ENCODE measurements at places on chromosomes 4 and X.

DNA sequence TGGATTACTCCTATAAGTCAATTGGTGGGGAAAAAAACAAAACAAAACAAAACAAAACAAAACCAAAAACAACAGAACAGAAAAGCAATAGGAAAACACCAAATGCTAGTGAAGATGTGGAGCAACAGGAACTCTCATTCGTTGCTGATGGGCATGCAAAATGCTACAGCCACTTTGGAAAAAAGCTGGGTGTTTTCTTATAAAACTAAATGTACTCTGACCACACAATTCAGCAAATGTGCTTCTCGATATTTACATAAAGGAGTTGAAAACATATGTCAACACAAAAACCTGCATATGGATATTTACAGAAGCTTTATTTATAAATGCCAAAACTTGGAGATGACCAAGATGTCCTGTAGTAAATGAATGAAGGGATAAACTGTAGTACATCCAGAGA, 703.6 kb upstream of the FAM241A start:
- DNase-seq, result no peak

GRCh38 chr4:6271701-6272465, 2.2 kb downstream of the WFS1 start:
- DNase-seq, result no peak

GRCh38 chrX:128927363-128927762, 595.9 kb downstream of the SMARCA1 start:
- no peak for DNase-seq

DNA sequence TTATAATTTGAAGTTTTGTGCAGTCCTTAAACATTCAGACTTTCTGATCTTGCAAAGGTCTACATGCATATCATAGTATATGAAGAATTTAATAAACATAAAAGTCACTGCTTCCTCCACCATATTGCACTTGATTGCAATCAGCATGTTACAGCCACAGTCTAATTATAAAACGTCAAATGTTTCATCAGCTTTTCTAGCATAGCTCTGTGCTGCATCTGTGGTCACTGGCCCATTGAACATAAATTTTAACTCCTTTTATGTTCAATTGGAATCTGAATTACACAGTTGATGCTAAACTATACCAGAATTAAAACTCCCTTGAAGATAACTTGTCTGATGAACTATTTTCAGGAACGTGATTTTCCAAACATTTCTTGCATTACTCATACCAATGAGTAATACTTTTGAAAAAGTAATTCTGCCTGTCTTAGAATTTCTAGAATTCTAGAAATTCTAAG, 329.1 kb downstream of the GALNTL6 start:
- no peak for DNase-seq

GRCh38 chrX:133005042-133005441, 46.6 kb upstream of the HS6ST2 start:
- DNase-seq, result no peak

DNA sequence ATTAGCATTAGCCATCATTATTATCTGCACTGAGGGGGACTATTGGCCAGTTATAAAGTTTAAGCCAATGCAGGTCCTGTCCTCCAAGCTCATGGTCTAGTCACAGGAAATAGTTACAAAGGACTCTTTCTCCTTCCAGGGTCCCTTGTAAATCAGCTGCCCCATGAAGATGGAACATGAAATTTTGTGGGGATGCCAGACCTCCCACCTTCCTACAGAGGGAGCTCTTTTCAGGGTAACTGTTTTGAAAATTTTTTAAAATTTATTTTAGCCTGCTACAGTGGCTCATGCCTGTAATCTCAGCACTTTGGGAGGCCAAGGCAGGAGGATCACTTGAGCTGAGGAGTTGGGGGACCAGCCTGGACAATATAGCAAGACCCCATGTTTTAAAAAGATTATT, 124.4 kb upstream of the SLC34A2 start:
- DNase-seq, result no peak

DNA sequence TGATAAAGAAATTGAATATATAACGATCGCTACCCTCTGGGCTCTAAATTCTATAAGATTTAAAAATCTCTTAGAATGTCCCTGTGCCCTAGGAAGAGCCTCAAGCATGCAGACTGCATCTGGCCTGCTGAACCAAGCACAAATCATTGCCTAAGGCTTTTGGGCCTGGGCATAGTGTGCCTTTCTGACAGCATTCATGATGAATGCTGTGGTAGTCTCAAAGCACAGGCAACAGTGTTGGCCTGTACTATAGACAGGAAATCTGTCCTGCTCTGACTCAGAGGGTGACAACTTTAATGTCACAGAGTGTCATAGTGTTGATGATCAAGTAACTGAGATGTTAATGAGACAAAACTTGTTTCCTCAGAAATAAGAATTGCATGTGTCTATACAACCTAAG, 717.3 kb downstream of the STIM2 start:
- DNase-seq, result no peak

- DNase-seq, result no peak
Measured at GRCh38 chr4:74455361-74456055, 10.6 kb downstream of the AREG start.

DNA sequence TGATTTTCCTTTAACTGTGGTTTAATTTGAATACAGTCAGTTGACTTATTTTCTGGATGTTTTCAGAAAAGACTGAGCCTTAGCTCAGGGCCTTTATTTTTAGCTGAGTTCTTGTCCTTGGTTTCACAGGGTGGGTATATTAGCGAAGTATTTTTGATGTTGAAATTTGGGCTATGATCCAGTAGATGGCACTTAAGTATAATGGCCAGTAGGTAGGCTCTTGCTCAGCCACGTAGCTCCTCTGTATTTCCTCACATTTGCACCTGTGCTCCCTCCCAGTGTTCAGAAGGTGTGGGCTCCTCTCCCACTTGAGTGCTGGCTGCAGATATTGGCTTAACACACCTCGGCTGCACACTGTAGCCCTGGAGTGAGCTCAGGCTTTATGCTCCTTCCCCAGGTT, 549.9 kb upstream of the AMOT start:
- DNase-seq, result no peak

DNA sequence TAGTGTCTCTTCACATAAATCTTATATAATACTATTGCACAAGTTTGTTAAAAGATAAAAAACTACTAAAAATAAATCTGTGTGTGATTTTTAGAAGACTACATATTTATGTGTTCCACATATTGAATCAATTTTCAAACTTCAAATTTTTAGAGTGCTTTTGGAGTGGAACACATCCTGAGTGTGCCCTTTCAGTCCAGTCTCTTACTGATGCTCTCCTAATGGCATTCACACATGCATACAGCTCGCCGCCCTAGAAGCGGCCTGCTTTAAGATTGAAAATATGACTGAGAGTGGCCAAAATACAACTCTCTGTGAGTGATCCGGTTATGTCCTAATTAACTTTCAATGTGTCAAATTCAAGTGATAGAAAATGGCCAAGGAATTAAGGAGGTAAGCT, 628.8 kb downstream of the ANKRD50 start:
- no peak for DNase-seq

GRCh38 chrX:21738210-21738949, 19.5 kb downstream of the SMPX start:
- no peak for DNase-seq

GRCh38 chrX:132594129-132594528, 105.3 kb upstream of the MBNL3 start:
- DNase-seq, result no peak

- DNase-seq, result no peak
Measured at GRCh38 chr4:21077967-21078366, 377.7 kb downstream of the PACRGL start.

- peak; percentile 3 for DNase-seq
Measured at GRCh38 chr4:72767618-72768302, 198.7 kb upstream of the ADAMTS3 start.

- DNase-seq, result no peak
Measured at GRCh38 chrX:78331708-78332107, 4.3 kb upstream of the CYSLTR1 start.

GRCh38 chrX:103248553-103248952, 6.4 kb downstream of the TCEAL8 start:
- peak; percentile 5 for DNase-seq

DNA sequence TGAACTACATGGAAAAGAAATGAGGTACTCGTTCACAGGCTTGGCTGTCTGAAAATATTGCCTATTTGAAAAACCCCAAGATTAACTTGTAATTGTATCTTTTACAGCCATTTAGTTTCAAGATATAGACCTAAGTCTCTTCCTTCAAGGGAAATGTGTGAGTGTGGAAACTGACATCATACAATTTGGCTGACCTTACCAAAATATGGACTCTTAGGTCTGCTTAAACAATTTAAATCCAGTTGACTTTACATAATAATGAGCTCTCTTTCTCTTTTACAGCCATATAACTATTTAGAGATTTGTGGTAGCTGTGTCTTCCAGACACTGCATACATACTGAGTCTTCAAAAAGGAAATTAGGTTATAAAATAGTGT, 186.9 kb downstream of the NR3C2 start:
- DNase-seq, result no peak

DNA sequence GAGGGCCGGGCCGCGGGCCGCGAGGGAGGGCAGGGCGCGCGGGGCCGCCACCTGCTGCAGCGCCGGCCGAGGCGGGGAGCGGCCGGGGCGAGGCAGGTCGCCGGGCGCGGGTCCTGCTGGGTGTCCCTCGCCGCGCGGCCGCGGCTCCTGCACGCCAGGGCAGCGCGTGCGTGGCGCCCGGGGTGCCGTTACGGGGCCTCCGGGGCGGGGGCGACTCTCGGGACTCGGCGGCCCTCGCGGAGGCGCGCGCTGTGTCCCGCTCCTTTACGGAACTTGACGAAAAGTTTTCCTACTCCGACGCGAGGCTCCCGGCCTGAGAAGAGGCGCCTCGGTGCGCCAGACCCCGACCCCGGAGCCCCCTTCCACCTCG, 329 bp downstream of the TBC1D14 start:
- DNase-seq, result no peak

GRCh38 chr4:146639506-146639932, 826 bp downstream of the POU4F2 start:
- no peak for DNase-seq

GRCh38 chrX:40504801-40505605, 75.8 kb upstream of the ATP6AP2 start:
- peak; percentile 6 for DNase-seq

DNA sequence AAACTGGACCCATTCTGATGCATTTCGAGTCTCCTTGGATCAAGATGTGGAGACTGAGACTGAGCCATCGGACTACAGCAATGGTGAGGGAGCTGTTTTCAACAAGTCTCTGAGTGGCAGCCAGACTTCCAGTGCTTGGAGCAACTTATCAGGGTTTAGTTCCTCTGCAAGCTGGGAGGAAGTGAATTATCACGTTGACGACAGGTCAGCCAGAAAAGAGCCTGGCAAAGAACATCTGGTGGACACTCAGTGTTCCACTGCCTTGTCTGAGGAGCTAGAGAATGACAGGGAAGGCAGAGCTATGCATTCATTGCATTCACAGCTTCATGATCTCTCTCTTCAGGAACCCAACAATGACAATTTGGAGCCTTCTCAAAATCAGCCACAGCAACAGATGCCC, 84.8 kb downstream of the NEUROG2 start:
- no peak for DNase-seq

Measured in fibroblast of the conjunctiva (primary cell).